ENCODE measurements at places on chromosomes 6 and 20.

GRCh38 chr20:32165836-32166545, 41.6 kb downstream of the PLAGL2 start:
- no peak for DNase-seq

DNA sequence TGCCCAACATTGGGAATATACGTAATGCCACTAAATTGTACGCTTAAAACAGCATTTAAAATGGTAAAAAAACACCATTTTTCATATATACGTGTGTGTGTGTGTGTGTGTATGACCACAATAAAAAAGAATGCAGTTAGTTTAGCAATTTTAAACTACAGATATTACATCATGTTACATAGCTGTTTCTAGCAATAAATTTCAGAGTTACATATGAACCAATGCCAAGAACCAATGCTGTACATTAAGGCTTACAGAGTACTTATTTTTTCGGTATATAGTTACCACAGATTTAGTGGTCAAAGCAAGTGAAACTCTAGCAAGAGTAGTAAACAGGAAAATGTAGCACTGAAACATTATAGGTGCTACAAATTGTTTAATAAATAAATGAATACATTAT, 119.3 kb downstream of the PDE10A start:
- no peak for DNase-seq

DNA sequence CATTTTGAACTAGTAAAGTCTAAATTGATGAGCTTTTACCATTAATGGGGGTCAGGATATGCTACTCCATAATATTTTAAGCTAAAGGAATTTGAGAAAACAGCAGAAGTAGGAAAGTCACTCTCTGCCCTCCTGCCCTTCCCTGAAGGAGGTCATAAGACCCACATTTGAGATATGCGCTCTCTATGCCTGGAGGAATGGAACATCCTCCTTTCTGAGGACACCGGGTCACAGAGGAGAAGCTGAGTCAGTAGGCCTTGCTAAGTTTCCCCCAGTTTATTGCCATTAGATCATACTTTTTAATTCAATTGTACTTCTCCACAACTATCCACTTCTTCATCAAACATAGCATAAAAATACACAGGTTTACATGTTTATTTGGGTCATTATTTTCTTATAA, 40.3 kb downstream of the AKAP7 start:
- DNase-seq: no peak

- no peak for DNase-seq
Observed at GRCh38 chr6:125157725-125158124, 4.2 kb downstream of the TPD52L1 start.

DNA sequence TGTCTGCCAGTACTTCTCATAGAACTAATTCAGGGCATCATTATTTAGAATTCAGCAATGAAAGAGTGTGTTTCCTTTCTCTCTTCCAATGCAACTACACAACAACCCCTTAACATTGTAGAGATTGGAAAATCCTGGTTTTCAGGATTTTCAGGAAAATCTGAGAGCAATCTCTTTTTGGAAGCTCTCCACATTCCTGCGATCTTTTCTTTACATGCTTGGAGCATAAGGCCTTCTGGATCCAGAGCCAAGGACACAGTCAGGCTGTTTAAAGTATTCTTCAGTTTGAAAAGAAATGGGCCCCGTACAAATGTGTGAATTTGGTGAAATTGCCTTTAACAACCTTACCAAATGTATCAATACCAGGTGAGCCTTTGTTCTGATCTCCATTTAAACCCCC, 469.7 kb downstream of the PKHD1 start:
- no peak for DNase-seq

- DNase-seq: no peak
Observed at GRCh38 chr6:21870076-21870730, 276.7 kb downstream of the SOX4 start.

DNA sequence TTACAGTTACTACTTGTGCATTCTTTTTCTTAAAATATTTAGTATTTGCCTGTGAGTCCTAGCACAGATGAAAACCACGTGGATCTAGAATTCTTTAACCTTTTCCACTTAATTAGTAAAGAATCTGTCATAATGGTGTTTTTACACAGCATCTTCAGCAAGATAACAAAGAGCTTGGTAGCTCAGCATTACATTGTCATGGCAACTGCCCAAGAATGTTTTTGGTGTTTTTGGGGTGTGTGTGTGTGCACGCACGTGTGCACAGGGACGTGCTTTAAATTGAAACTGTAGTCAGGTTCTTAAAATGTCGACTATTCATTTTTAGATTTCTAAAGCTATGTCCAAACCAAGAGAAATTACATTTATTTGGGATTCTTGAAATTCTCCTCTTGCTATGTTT, 108.0 kb downstream of the FIG4 start:
- no peak for DNase-seq

- no peak for DNase-seq
Observed at GRCh38 chr6:22878324-22878701, 308.9 kb downstream of the HDGFL1 start.

DNA sequence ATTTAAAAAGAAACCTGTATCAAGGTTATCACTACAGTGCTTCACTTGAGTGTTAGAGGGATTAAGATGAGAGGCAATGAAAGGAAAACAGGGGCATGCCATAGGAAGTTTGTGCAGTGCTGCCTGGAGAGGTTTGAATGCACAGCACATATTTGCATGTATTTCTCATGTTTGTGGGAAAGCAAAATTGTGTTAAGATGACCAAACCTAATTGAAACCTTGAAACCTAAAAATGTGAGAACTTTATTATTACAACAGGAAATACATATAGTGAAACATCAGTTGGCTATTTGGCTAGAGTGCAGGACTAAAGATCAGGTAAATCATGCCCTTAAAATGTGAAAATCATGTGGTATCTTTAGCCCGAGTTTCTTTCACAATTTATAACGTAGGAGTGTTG, 8.5 kb upstream of the TBXT start:
- DNase-seq: no peak

GRCh38 chr6:42848700-42849099, 30.7 kb upstream of the RPL7L1 start:
- no peak for DNase-seq

- no peak for DNase-seq
Observed at GRCh38 chr6:108841377-108841855, 6.8 kb upstream of the ARMC2 start.

GRCh38 chr20:53748176-53748575, 154.5 kb upstream of the ZNF217 start:
- no peak for DNase-seq

DNA sequence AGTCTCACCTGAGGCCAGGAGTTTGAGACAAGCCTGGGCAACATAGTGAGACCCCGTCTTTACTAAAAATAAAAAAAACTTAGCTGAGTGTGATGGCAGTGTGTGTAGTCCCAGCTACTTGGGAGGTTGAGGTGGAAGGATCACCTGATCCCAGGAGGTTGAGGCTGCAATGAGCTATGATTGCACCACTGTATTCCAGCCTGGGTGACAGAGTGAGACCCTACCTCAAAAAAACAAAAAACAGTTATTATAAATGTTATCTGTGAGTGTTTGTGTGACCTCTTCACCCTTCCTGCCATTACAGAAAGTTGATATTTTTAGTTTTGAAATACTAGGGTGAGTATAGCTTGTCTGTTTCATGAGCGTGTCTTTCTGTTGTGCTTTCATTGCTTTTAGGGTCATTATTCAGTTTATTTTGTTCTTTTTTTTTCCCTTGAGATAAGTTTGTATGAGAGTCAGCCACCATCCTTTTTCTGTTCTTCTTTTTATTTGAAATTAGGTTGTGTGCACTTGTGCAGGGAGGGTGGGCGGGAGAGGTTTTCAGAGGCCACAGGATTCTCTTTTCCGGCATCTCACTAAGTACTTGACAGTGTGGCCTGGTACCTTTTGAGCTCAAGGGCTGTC, 26.2 kb downstream of the CDYL start:
- DNase-seq: no peak

- DNase-seq: no peak
Observed at GRCh38 chr6:105485456-105485855, 82.6 kb upstream of the PREP start.

- DNase-seq: no peak
Observed at GRCh38 chr6:44472250-44472945, 84.9 kb downstream of the CDC5L start.

DNA sequence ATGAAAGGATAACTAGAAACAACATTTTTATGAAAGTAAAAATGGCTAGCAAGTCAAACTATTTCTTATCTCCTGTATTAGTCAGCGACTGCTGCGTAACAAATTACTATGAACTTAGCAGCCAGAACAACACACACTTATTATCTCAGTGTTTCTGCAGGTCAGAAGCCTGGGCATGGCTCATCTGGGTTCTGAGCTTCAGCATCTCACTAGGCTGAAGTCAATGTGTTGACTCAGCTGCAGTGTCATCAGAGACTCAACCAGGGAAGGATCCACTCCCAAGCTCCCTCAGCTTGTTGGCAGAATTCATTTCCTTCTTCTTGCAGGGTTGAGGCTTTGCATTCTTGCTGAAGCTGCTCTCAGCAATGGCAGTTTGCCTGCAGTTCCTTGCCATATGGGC, 33.2 kb upstream of the IGF2R start:
- DNase-seq: no peak

DNA sequence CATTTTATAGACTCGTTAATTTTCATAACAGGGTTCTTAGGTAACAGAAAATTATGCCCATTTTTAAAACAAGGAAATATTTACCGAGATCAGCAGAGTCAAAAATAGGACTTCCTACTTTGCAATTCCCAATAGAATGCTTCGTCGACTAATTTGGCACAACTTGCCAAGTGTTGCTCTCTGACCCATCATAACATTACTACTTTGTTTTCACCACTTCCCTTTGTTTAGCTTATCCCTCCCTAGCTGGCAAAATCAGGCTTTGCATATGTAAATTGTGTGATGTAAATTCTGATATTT, 914 bp upstream of the RANBP9 start:
- no peak for DNase-seq

DNA sequence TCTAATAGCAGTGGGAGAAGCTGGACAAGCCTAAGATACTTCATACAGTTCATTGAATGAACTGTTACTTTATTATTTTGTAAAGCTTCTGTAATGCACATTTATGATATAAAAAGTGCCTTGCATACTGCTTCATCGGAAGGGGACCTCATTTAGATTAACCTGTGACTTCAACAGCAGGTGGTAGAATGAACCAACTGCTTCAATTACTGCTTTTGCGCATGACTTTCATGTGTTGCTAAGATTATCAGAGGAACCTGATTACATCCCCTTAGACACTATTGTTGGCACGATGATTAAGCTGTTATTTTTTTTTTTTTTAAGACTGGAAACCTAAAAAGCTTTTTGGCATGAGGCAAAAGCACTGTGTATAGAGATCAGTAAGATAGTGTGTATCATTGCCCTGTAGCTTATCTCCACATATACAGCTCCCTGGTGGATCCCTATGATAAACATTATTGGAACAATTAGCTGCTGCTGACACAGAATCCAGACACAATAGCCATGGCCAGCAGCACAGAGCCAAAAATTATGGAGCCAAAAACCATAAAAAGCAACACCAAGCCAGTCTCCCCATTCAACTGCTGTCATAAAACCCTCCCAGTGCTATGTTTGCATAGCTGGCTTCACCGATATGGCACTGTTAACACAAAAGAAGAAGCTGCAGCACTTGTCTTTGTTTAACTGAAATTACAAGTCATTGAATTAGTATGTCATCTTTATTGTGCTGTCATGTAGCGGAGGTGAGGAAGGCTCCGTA, 731.6 kb upstream of the MMS22L start:
- DNase-seq: no peak

GRCh38 chr6:28814032-28814976, 109.5 kb downstream of the TRIM27 start:
- DNase-seq: no peak

- no peak for DNase-seq
Observed at GRCh38 chr6:56708810-56709597, 66.3 kb upstream of the DST start.

DNA sequence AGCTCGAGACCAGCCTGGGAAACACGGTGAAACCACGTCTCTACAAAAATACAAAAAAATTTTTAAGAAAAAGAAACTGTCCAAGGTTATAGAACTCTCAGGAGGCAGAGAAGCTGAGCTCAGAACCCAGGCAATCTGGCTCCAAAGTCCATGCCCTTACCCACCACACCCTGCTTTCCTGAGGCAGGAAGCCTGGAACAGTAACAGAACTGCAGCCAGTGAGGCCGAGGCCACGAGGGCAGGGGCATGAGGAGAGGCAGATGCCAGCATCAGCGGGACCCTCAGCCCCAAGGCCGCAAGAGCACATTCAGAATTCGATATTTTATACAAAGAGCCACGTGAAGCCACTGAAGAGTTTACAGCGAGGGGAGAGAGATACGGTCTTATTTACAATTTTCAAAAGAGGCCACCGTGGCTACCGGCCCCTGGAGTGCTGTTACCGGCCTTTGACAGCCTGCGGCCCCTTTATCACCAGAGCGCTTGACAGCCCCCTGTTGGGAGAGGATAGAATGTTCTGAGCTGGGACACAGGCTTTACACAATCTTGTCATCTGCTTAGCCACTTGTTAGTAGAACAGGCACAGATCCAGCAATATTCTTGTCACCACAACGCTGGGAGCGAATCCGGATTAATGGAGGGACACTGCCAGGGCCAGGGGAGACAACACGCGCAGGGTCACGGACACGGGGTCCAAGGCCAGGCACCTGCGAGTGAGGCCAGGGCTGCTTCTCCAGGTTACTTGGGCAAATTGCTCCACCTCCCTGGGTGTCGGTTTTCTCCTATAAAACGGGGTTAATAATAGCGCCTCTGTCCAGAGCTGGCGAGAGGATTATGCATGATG, 5.6 kb downstream of the SPATA2 start:
- no peak for DNase-seq

DNA sequence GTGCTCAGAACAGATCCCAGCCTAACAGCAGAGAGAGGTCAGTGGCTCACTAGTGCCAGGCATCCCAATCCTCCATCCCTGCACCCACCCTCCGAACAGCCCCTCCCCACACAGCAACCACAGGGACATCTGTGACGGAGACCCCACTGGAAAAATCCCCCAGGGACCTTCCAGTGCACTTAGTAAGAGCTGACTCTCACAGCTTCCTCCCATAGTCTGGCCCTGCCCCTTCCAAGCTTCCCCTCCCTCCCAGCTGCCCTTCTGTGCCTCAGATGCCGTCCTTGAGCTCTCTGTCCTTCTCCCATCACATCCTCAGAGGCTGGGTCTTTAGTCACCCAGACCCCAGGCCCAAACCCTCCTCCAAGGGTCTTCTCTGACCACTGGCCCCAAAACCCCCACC, 9.7 kb upstream of the THBS2 start:
- DNase-seq: no peak

- DNase-seq: no peak
Observed at GRCh38 chr20:63106108-63106764, 99.5 kb upstream of the BHLHE23 start.
